ENCODE measurements at places on chromosomes 7 and 10.
A peak's percentile ranks its signal among the peaks of the same experiment; 100 is the strongest.

DNA sequence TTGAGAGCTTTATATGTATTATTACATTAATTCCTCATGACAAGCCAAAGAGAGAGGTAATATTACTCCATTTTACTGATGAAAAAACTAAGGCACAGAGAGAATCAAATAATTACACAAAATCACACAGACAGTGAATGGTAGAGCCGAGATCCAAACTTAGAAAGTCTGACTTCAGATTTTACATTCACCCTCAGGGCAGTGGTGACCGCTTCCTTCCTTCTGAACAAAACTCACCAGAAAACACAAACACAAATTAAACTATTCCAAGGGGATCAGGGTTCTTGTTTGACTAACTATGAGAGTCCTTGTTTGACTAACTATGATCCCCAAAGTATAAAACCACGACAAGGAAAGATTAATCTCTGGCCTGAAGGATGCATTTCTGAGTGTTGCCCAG lies 67.9 kb upstream of the PTN start:
- no peak for DNase-seq

DNA sequence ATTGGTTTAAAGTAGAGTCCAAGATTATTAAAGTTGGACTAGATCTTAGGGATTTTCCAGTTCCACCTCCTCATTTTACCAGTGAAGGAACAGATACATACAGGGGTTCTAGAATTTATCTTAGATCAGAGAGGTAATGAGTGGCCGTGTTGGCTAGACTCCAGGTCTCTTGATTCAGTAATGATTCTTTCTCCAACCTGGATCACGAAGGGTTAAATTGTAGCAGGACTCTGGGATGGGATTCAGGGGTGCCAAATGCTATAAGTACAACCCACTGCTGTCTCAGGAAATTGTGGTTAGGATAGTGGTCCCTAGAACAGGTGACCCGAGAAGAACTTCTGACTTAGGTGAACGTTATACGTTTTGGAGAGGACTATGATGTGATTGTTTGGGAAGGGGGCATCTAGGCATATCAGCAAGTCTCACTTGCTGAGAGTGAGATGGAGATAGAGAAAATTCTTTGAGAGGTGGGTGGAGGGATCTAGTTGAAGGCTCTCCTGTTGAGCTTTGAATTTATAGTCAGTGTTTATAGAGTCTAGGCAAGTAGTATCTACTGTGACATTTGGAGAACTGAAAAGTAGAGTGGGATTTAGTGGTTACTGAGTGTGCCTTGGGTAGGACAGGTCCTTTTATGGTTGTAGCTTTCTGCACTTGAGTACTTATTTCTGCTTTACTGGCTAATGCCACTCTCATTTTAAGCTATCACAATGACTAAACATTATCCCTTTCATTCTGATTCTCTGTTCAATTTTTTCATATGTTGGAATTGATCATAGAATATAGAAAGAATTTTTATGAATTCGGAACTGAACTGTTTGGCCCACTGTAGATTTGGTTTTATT lies 58.3 kb downstream of the ST7 start:
- peak; percentile 48 for DNase-seq

DNA sequence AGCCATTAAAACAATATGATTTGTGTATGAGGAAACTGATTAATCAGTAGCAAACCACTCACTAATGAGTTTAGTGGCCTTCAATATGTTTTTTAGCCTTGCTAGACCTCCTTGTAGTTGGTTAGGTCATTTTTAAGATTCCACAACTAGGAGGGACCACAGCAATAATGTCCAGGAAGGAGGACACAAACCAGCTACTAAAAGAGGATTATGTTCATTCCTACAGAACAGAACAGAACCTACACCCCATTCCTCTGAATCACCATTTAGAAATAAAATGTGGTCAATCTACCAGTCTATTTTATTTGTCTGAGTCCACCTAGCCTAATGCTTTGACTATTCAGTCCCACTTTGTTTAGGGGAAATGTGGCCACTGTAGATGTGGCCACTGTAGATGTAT lies 226.3 kb downstream of the GLI3 start:
- no peak for DNase-seq

- DNase-seq: no peak
These were observed 397.8 kb upstream of the NRP1 start for GRCh38 chr10:33732161-33732680.

- DNase-seq: peak; percentile 84
These were observed 2.5 kb downstream of the LFNG start for GRCh38 chr7:2521952-2522591.

DNA sequence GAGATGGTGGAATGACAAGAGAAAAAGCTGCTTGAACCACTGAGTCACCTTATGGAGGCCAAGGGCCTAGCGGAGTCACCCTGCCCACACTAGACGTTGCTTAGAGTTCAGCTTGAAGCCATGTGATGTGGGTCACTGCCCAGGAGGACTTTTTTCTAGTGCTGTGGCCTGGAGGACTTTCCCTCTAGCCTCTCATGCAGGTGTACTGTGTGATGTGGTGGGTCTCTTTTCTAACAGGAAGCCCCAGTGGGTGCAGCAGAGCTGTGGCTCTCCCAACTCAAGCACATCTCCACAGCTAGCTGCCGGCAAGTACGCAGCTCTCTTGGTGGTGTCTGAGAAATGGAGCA lies 13.6 kb downstream of the POR start:
- no peak for DNase-seq

DNA sequence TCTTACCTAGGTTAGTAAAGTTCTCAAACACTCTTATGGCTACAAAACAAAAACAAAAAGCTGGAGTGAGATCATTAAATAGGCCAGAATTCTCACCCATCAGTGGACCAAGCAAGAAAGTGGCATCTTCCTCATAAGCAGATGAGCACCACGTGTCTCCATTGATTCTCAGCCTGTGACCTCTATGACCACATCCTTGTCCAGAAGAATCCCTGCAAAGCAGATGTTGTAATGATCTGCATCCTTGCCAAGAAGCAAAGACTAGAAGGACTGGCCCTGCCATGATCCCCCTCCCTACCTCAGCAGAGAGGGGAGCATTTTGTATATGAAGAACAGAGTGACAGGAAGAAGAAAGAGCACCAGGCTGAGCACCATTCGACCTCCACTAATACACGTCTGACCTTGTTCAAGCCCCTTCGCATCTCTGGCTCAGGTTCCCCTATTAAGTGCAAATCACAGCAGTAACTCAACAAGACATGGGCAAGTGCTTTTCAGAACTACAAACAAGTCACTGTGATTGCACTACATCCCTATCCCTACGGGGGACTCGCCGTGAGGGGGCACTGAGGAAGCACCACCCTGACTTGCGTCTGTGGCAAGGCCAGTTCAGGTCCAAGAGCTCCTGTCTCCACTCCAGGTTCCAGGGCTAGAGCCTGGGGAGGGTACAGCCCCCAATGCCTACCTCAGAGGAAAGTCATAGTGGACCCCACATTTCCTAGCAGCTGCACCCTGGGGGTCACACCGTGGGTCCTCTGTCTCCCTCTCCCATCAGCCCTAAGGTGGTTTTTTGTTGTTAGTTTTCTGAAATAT lies 22.2 kb upstream of the RASSF4 start:
- no peak for DNase-seq

- no peak for DNase-seq
These were observed 98.0 kb downstream of the CTBP2 start for GRCh38 chr10:125062227-125062913.

GRCh38 chr7:45566386-45566785 lies 7.8 kb upstream of the ADCY1 start:
- DNase-seq: no peak

DNA sequence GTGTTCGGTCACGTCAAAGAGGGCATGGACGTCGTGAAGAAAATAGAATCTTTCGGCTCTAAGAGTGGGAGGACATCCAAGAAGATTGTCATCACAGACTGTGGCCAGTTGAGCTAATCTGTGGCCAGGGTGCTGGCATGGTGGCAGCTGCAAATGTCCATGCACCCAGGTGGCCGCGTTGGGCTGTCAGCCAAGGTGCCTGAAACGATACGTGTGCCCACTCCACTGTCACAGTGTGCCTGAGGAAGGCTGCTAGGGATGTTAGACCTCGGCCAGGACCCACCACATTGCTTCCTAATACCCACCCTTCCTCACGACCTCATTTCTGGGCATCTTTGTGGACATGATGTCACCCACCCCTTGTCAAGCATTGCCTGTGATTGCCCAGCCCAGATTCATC lies 6.5 kb downstream of the PPIF start:
- no peak for DNase-seq

- DNase-seq: no peak
These were observed 3.1 kb downstream of the PLAU start for GRCh38 chr10:73914036-73914435.

GRCh38 chr10:15225511-15225910 lies 57.0 kb upstream of the NMT2 start:
- no peak for DNase-seq

GRCh38 chr7:115009736-115010440 lies 88.0 kb downstream of the MDFIC start:
- DNase-seq: no peak

- no peak for DNase-seq
These were observed 2.0 kb downstream of the PRTFDC1 start for GRCh38 chr10:24950439-24950838.

- DNase-seq: no peak
These were observed 20.3 kb downstream of the SBDS start for GRCh38 chr7:66974986-66975590.

DNA sequence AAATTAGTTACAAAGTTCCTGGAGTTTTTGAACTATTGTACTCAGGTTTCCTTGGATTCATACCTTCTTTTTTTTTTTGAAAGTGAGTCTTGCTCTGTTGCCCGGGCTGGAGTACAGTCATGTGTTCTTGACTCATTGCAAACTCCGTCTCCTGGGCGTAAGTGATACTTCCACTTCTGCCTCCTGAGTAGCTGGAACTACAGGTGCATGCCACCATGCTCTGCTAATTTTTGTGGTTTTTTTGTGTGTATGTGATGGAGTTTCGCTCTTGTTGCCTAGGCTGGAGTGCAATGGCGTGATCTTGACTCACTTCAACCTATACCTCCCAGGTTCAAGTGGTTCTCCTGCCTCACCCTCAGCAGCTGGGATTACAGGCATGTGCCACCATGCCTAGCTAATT lies 22.3 kb downstream of the MCM10 start:
- DNase-seq: no peak

DNA sequence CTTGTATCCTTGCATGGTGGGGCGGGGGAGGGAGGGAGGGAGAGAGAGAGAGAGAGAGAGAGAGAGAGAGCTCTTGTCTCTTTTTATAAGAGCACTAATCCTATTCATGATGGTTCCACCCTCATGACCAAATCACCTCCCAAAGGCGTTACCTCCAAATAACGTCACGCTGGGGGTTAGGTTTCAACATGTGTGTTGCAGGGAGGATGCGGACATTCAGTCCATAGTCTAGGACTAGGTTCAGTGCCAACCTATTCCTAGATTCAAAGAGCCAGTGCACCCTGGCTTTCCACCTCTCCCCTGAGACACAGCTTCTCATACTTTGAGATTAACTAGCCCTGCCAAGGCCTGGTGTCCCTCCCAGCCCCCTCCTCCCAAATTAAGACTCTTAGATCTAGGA lies 123.0 kb downstream of the GRK5 start:
- no peak for DNase-seq

DNA sequence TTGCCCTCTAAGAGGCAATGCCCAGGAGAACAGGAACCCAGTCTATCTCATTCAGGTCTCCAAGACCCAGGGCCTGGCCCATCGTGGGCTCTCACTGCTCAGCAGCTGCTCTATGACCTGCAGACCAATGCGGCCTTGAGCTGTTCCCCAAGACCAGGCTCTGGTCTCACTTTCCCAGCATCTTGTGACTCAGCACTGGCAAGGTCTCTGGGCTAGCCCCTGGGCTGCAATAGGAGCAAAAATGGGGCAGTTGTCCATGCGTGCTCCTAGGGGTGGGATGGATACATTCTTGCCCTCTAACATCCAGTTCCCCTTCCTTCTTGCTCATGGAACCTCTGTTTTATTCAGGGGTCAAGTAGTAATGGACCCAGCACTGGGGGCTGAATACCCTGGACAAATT lies 13.5 kb downstream of the GCK start:
- DNase-seq: no peak

GRCh38 chr10:80751940-80752339 lies 214.2 kb downstream of the SH2D4B start:
- DNase-seq: no peak

- DNase-seq: no peak
These were observed 6.7 kb downstream of the FRAT1 start for GRCh38 chr10:97325754-97326153.

DNA sequence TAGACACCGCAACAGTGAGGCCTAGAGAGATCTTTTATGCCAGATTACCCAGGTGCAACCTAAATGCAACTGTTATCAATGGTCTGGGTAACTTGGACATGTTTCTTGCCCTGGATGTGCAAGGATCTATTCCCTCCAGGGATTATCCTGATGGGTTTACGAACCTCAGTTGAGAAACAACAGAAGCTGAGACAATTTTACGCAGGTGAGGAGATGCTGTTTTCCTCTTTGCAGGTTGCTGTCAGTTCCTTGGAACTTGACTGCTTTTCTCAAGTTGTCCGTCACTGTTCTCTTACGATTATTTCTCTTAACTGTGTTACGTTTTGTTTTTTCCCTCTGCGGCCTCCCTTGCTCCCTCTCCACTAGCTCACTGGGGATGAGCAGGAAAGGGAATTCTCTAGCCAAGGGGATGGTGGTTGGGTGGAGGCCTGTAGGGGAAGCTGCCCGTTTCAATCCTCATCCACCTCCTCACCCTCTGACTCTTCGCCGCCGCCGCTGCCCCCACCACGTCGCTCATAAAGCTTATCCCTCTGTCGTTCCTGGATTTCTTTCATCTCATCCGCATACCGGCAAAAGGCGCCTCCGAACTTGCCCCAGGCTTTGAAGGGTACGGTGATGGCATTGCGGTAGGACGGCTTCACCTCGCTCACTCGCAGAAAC lies 1.2 kb downstream of the PURB start:
- DNase-seq: no peak
